Hematopoietic multipotent progenitor cell treated with erythropoietin and hydrocortisone succinate and interleukin-3 and kit ligand, for 6 days (in vitro differentiated cells): ENCODE measurements at places on chromosomes 3 and 15.

DNA sequence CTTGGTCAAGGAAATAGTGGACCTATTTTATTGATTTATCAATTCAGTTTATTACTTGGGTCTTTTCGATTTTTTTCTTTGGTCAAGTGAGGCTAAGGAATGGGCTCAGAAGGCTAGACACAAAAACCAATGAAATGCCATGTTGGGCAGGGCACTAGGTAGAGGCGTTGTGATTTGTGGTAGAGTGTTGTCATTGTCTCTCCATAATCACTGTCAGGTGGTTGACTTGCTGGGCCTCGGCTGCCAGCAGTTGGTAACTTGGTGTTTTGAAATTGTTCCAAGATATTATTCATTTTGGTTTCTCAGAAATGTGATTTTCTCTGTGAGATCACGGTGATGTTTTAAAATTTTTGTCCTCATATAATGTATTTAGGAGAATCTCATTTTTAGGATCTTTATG, 173.6 kb downstream of the KLHL25 start:
- DNase-seq: no peak

DNA sequence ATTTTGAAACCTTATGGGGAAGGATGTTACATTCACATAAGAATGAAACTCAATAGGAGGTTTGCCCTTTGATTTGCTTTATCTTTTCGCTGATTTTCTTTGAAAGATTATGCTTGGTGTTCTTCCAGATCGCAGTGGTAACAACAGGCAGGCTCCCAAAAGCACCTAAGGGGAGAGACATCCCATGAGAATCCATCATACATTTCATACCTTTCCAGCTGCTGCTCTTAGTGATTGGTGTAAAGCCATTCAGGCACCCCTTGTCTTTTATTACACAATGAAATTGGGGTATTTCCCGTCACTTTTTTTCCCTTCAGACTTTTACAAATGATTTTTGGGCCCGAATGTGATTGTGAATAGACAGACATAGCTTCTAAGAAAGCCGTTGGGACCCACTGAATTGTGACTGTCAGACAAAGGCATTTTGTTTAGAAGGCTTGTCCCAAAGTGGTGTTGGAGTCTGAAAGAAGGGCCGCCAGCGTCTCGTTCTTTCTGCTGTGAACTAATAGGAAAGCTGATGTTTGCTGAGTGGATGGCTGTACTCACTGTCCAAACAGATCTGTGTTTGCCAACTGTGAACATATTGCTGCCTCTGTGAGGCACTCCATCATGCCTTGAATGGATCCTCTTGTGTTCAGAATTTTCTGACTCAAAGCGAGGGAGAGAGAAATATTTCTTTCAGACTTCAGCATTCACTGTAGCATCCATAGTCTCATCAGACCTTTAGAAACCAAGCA, 164.3 kb downstream of the FNDC3B start:
- no peak for DNase-seq

GRCh38 chr3:57086201-57086600, 25.7 kb downstream of the SPATA12 start:
- no peak for DNase-seq

DNA sequence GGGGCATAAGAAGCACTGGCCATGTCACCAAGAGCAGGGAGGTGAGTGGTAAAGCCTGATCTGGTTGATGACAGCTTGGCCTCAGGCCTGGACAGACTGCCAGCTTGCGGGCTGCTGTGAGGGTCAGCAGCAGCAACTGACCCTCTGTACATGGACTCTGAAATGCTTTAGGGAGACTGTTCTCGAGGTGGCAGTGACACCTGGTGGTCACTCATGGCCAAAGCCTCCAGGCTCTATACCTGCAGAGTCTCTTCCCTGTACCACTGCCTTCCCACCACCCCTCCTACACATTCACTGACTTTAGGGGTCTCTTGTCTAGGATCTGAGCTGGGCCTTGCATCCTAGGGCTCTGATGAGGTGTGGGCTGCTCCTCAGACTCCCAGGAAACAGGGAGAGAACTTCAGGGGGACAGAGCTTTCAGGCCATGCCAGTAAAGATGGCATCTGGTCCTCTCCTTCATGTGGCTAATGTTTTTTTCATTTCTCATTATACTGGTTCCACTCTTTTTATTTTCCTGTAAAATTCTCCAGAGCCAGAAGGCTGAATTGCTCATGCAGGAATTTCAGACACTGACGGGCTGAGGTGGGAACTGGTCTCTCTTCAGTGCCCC, 17.2 kb upstream of the TIMP4 start:
- DNase-seq: peak; percentile 65

GRCh38 chr3:30667280-30667651, 60.9 kb downstream of the TGFBR2 start:
- DNase-seq: peak; percentile 88
